ENCODE measurements at places on chromosomes 2 and 18.
A peak's percentile ranks its signal among the peaks of the same experiment; 100 is the strongest.

GRCh38 chr2:112476434-112476833, 5.5 kb upstream of the TTL start:
- DNase-seq, result no peak

- no peak for DNase-seq
Measured at GRCh38 chr2:41216978-41217377, 765.1 kb upstream of the SLC8A1 start.

DNA sequence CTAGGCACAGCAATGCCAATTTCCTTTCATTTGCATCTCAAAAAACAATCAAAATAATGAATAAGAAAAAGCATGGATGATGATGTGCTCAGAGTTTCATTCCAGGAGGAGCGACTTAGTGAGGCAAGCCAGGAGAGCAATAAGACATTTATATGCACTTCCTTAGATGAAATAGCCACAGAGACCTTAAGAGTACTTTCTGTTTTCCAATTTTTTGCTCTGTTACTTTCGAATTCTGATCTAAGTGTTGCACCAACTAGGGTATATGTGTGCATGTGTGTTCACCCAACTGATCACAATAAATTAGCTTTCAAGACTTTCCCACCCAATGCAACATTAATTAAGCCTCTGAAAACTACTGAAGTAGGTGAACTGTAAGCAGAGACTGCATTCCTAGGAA, 709 bp downstream of the RAB27B start:
- DNase-seq, result no peak

- DNase-seq, result peak; percentile 79
Measured at GRCh38 chr2:236343400-236344161, 79.4 kb upstream of the ASB18 start.

DNA sequence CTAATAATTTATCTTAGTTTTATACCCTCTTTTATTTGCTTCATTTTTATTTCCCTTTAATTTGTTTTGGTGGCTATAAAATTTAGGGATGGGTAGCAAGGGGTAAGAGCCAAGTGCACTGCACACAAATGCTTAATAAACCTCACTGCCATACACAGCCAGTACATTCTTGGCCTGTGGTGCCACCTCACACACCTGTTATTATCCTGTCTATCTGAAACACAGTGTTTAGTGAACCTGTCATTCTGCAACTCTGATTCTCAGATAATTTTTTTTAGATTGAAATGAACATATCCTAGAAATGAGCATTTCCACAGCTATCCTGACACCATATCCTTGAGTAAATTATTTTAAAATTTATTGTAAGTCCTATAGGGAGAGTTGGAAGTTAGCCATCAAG, 807.5 kb downstream of the DCC start:
- no peak for DNase-seq

- no peak for DNase-seq
Measured at GRCh38 chr2:219877728-219878127, 250.3 kb downstream of the SLC4A3 start.

GRCh38 chr2:112035786-112036185, 19.3 kb upstream of the TMEM87B start:
- DNase-seq, result no peak

DNA sequence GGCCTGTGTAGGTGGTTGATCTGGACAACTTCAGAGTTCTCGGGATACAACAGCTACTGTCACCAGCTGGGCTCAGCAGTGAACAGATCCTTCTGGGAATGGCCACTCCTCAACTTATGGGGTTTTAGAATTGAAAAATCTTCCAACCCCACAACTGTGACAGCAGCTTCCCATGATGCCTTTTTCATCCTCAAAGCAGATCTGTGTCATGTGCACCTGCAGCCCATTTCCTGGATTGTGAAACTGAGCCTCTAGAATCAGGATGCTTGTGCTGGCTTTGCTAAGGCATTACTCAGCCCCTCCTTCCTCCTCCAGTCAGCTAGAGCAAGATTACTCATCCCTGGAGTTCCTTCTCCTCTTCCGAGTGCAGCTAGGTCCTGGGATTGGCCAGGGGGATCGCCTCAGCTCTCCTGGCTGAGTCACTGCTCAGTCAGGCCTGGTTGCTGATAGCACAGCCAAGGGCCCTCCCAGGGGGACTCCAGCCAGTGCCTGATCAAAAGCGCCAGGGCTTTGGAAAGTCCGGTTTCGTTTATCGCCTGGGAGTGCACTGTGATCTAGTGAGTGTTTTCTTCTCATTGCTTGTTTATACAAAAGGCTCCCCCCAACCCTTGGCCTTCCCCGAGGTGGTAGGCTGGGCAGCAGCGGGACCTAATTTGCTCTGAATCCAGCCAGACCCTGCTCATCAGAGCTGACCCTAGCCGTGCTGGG, 2.4 kb upstream of the LPIN1 start:
- DNase-seq, result peak; percentile 74

- no peak for DNase-seq
Measured at GRCh38 chr2:224520064-224520463, 65.1 kb downstream of the CUL3 start.

- no peak for DNase-seq
Measured at GRCh38 chr2:120760446-120761135, 24.9 kb downstream of the GLI2 start.

DNA sequence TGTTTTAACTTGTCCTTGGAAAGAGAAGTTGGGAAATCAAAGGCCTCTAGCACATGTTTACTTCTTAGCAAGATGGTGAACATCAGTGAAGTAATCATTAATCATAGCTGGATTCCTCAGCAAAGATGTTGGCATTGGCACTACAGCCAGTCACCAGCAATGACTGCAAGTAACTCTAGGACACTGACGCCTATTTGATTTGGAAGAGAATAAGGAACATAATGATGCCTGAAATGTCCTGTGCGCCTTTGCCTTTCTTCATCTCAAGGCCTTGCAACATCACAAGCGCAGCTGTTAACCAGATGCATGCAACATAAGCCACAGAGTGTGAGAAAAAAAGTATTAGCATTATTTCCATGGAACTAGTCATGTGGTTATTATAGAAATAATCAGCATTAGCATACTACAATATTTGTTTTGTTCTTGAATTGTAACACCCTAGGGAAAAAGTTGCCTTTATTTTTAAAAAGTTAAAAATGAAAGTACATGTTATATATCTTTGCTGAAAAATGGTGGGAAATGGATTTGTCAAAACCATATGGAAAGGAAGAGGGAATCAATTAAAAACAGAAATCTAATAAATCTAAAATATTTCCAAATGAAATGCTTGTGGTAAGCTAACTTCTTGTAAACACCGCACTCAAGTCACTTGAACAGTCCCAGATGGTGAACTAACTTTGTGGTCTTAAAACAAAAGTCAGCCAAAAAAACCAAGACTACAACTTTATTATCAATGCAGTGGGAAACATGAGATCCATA, 55.6 kb downstream of the THADA start:
- no peak for DNase-seq

DNA sequence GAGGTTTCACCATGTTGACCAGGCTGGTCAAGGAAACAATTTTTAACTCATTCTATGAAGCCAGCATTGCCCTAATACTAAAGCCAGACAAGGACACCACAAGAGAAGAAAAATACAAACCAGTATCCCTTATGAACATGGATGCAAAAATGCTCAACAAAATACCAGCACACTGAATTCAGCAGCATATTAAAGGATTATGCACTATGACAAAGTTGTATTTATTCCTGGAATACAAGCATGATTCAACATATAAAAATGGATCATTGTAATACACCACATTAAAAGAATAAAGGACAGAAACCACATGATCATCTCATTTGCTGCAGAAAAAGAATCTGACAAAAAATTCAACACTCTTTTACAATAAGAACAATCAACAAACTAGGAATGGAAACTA, 138.7 kb downstream of the RAB3GAP1 start:
- DNase-seq, result no peak

DNA sequence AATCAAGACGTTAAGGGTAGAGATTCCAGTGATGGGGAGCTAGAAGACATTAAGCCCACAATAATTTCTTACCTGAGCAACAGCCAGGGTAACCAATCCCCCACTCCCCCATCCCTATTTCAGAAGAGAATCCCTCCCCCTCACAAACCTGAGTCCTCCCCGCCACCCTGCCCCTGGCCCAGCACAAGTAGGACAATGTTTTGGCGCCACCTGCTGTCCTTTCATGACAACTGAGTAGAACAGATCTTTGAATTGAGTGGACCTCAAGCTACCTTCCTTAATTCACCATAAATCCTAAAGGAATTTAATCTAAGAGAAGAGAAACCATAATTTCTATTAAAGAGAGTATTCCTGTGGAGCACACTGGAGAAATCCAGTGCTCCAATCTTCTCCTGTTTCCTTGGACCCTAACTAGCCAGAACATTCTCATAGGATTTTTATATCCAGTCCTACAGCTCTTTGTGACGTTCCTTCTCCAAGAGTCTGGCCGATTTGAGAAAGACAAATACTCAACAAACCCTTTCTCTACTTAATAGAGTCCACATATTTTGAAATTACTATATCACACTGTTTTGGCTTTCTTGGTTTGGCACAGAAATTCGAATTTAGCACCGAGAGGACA, 41.1 kb downstream of the NHEJ1 start:
- peak; percentile 39 for DNase-seq

DNA sequence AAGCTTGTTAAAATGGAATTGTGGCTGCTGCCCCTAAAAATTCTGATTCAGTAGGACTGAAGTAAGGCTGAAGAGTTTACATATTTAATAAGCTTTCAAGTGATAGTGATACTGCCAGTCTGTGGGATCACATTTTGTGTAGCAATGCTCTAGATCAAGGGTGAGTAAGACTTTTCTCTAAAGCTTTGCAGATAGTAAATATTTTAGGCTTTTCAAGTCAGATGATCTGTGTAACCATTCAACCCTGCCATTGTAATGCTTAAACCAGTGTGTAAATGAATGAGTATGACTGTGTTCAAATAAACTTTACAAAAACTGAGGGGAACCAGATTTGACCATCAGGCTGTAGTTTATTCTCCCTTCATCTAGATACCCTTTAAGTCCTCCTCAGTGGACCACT, 92.7 kb downstream of the PIK3C3 start:
- no peak for DNase-seq

DNA sequence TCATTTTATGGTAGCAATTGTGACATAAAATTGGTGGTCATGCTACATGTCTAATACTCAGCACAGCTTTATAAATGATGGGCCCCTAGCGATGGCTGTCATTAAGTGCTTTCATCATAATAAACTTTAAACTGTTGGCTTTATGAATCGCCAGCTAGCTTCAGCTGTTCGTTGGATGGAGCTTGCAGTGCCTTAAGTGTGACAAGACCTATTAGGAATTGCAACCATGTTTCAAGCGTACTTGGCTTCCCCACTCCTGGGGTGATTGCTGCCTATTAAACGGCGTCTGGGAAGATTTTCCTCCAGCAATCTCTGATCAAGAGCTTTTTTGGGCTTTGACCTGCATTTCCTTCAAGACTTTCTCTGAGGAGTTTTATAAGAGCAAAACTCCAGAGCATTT, 164.5 kb upstream of the SIX3 start:
- DNase-seq, result no peak

DNA sequence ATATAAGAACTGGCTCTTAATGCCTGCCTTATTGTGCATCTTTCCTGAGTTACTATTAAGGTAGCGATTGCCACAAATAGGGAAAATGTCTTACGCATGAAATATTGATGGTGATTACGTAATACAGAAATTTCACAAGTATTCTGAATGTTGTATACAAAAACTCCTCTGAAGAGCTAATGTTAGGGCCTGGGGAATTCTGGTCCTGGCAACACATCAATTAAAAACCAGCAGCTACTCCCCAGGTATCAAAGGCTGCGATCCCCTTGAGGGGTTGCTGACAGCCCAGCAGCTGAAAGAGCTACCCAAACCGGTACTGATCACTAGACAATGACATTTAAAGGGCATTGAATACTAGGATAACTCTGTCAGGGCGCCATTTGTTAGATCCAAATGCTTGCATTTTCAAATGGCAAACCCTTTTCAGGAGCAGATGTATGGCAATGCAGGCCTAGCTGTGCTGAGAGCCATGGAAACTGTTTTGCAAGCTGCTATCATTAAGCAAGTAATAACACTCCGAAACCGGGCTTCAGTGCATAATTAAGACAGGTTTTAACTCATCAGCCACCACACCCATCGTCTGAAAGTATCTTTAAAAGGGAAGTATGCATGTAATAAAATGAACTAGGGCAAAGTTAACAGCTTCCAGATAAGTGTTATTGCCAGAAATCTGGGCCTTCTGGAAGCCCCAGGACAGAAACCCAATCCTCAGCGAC, 78.4 kb downstream of the CLHC1 start:
- DNase-seq, result no peak

GRCh38 chr2:84694088-84694622, 177.9 kb downstream of the DNAH6 start:
- DNase-seq, result peak; percentile 90

DNA sequence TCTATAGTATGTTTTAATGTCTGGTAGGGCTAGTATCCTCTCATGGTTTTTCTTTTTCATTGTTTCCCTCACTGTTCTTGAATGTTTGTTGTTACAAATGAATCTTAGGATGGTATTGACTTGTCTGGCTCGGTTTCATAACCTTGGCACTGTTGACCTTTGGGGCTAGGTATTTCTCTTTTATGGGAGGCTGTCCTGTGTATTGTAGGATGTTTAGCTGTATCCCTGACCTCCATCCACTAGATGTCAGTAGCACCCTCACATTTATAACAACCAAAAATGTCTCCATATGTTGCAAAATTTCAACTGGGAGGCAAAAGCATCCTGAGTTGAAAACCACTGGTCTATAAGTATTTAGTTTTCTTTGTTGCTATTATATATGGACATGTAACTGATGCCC, 7.0 kb upstream of the AOX1 start:
- DNase-seq, result peak; percentile 31

DNA sequence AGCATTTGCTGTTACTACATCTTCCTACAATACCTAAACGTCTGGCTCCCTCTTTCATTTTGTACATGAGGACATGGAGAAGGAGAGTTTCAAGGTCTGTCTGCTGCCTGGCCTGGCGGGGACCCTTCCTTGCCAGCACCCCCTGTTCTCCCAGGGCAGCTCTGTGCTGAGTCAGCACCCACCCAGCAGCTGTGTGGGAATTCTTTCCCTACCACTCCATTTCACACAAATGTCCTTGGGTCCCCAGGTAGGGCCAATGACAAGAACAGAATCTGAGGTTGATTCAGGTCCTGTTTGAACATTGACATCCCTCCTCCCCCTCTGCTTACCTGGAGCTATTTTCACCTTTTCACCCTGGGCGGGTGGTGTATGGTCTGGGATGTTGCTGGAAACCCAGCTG, 129.9 kb upstream of the ITGA6 start:
- DNase-seq, result no peak

GRCh38 chr18:34330308-34330707, 105.6 kb upstream of the NOL4 start:
- no peak for DNase-seq

All from Jurkat, Clone E6-1 (cell line).